ENCODE measurements at places on chromosomes 16 and 17.

DNA sequence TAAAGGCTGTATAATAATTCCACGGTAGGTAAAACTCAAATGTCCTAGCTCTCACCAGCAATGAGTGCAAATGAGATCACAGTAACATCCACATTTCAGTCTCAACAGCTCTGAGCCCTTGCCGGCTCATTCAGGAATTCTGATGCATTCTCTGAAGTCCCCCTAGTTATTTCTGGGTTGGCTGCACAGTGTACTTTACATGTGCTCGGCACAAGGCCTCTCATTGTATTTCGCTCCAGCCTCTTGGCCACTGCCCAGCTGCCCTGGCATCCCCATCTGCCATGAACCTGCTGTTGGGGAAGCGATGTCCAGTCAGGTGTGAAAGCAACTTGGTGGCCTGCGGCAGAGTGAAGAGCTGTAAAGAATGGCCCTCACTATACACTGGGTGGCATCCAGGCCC lies 14.3 kb downstream of the PRCD start:
- DNase-seq, result no peak

DNA sequence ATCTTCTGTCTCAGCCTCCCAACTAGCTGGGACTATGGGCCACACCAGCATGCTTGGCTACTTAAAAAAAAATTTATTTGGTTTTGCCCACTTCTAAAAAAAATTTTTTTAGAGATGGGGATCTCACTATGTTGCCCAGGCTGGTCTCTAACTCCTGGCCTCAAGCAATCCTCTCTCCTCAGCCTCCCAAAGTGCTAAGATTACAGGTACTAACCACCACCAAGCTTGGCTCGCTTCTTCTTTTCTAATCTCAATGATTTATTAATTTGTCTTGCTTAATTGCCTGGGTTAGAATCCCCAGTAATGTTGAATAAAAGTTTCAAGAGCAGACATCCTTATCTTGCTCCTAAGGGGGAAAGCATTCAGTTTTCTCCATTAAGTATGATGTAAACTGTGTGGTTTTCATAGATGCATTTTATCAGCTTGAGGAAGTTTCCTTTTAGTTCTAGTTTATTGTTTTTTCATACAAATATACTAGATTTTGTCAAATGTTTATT lies 65.8 kb upstream of the NACA2 start:
- DNase-seq, result no peak

DNA sequence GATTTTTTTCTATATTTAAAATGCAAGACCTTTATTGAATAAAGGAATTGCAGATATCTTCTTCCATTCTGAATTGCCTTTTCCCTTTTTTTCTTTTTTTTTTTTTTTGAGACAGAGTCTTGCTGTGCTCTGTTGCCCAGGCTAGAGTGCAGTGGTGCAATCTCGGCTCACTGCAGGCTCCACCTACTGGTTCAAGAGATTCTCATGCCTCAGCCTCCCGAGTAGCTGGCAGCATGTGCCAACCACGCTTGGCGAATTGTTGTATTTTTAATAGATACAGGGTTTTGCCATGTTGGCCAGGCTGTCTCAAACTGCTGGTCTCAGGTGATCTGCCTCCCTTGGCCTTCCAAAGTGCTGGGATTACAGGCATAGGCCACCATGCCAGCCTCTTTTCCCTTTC lies 151.5 kb downstream of the CEP112 start:
- no peak for DNase-seq

- DNase-seq, result no peak
These were observed 942.2 kb upstream of the CDH8 start for GRCh38 chr16:62978451-62978850.

DNA sequence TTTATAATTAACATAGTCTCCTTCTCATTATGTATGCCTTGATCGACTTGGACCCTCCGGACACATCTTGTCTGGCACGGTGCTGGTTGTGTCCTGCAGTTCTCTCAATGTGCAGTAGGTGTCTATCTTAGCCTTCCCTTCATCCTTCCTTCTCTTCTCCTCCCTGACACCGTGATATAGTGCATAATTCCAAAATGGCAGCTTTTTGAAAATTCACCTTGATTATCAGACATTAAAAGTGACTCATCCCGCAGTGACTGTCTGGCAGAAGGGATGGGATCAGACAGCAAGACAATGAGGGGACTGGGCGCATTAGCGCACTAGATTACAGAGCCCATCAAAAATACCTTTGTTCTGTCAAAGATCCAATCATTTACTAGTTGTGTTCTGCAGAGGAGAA lies 70.0 kb upstream of the PMFBP1 start:
- no peak for DNase-seq

- no peak for DNase-seq
These were observed 44.4 kb upstream of the ZFHX3 start for GRCh38 chr16:73092236-73092781.

GRCh38 chr16:25838724-25839186 lies 147.0 kb downstream of the HS3ST4 start:
- DNase-seq, result no peak

GRCh38 chr16:72974142-72974769 lies 73.7 kb downstream of the ZFHX3 start:
- DNase-seq, result no peak

DNA sequence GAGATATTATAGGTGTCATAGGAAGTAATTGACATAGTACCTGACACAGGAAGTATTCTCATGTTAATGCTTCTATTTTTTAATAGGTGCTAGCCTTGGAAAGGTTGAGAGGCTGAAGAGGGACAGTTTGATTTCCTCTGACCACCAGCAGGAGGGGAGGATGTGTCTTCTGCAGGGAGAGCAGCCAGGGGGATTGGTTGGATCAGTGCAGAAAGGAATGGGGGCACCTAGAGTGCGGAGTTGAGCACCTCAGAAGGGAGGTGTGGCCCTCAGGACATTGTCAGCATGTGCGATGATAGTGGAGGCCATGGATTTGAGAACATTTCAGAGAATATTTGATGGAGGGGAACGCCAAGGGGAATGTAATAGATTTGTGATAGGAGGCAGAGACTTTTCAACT lies 23.4 kb downstream of the HAPSTR1 start:
- DNase-seq, result no peak

GRCh38 chr17:8463099-8463498 lies 27.4 kb downstream of the NDEL1 start:
- no peak for DNase-seq

GRCh38 chr16:85983606-85984230 lies 84.8 kb downstream of the IRF8 start:
- DNase-seq, result no peak

DNA sequence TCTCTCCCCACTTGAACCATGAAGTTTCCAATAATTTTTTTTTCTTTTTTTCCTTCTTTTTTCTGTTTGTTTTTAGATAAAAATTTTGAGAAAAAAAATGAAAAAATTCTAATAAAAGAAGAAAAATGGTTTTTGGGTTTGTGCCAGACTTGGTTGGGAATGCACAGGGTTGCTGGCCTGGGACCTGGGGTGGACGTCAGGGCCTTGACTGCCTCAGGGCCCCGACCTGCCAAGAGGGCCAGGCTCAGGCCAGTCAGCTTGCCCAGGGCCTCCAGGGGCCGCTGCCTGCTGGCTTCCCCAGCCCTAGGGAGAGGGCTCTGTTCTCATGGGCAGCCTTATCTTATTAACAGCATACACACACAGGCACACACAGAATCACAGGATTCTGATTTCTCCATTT lies 6.5 kb downstream of the TBX6 start:
- DNase-seq, result no peak

DNA sequence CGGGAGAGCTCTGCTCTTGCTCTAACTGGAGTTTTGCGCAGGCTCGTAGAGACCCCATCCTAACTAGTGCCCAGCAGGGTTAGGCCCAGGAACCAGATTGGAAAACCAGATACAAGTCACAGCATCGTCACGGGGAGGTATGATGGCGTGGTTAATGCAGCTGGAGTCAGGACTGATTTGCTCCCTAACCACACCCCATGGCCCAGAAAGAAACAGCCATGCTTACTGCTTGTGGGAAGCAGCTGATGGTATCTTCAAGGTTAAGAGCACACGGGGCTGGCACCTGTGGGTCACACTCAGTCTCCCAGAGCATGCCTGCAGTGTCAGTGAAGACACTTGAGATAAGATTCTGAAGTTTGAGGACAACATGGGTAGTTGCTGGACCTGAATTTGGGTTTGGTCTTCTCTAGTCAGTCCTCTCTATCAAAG lies 60.2 kb downstream of the WIPI1 start:
- no peak for DNase-seq

DNA sequence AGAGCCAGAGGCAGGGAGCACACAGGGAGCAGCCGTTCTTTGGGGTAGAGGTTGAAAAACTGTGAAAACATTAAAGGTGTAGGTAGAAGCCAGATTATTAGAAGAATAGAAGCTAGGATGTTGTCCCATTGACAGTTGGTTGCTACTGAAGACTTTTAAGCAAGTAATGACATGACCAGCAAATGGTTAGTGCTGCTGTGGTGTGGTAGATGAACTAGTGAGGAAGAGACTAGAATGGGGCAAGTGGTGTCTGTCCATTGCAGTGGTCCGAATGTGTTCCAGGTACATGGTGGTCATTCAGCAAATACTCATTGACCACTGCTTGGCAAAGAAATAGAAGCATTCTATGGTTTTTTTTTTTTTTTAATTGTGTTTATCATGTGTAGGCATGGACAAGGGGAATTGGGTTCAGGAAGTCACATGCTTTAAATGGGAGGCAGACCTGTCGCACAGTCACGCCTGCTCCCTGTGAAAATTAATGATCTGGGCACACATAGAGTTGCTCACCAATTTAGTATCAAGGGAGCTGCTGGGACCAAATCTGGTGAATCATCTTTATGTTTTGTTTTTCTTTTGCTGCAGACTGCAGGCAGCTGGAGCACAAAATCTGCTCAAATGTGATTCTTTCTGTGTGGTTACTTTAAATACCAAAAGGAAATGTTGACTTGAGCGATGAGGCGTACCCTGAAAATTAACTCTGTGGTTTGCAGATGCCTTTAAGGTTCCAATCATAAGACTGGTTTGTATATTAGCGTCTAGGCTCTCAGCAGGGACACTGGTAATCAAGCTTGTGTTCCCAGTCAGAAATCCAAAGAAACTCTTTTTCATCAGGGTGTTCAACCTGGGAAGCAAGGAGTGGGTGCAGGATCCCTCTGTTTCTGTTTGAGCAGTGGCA lies 30.7 kb downstream of the YPEL2 start:
- DNase-seq, result peak; percentile 15

DNA sequence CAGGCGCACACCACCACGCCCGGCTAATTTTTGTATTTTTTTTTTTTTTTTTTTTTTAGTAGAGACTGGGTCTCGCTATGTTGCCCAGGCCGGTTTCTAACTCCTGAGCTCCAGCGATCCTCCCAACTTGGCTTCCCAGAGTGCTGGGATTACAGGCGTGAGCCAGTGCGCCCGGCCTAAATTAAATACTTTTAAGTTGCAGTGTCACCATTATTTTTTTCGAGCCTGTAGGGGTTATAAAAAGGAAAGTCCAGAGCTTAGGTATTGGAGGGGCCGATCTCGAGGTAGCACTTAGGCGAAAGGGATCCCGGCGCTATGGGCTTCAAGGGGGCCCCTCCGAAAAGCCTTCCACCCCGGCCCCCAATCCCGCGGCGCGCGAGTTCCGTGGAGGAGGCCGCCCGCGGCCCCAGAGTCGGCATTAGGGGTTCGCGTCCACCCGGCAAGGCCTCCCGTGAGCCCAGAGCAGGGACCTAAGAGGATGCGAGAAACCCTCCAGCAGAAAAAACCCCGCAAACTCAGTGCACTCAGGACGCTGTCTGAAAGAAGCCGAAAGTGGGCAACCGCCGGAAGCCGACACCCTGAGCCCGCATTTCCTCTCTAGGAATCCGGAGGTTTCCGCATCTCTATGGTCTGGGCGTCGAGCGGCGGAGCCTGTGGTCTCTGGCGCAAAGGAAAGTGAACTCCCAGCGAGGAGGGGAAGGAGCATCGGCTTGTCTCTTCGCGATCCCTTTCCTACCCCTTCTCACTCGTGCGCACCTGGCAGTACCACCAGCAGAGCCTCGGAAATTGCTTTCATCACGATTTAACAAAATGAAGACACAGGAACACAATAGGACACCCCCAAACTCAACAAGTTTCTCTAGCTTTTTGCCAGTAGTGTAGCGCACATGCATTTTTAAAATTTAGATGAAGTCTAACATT lies 14.1 kb upstream of the RGS9 start:
- peak; percentile 72 for DNase-seq

DNA sequence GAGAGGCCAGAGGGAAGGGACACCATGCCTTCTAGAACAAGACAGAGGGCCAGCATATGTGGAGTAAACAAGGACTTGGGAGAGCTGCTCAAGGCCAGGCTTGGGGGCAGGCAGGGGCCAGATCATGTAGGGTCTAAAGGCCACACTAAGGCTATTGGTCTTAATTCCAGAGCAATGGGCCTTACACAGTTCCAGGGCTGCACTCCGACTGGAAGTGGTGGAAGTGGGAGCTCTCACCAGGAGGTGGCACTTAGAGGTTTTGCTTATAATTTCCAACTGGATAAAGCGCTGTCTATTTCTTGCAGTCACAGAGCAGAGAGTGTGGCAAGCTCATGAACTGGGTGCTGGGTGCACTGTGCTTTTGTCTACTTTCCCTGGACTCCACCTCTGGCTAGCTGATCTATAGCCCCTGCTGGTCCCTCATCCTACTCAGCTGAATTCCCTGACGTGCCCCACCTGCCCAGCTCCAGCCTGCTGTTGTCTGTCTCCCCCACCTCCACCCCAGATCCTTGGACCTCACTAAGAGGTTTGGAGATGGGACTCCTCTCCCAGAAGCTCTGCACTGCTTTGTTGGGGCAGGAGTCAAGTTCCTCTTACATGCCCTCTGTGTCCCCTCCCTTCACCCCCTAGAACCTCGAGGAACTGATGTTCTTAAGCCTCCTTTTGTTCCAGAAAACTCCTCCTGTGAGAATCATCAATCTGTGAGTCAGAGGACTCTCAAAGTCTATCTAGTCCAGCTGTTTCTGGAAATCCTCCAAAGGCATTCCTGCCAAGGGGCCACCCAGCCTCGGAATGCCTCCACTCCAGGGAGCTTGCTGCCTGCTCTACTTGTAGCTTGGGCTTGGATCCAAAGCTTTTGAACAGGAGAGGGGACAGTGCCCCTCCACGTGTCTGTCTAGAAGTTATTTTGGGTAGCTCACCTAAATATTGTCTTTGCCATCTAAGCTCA lies 48.1 kb upstream of the KSR1 start:
- DNase-seq, result no peak

- DNase-seq, result no peak
These were observed 2285.8 kb downstream of the TP53TG3F start for GRCh38 chr16:35745191-35745590.

GRCh38 chr16:5398203-5398602 lies 300.6 kb upstream of the EEF2KMT start:
- no peak for DNase-seq
